Stimulated activated CD8-positive, alpha-beta memory T cell treated with anti-CD3 and anti-CD28 coated beads, Interleukin-7, amount 100 ng/mL, for 48 hours (primary cell): ENCODE measurements at places on chromosomes 2 and 18.

GRCh38 chr18:36706134-36706881 is 122.5 kb downstream of the TPGS2 start:
- DNase-seq = no peak

- no peak for DNase-seq
Observed at GRCh38 chr2:160512491-160512890, 18.9 kb upstream of the RBMS1 start.

- no peak for DNase-seq
Observed at GRCh38 chr2:176482107-176482506, 212.9 kb downstream of the MTX2 start.

DNA sequence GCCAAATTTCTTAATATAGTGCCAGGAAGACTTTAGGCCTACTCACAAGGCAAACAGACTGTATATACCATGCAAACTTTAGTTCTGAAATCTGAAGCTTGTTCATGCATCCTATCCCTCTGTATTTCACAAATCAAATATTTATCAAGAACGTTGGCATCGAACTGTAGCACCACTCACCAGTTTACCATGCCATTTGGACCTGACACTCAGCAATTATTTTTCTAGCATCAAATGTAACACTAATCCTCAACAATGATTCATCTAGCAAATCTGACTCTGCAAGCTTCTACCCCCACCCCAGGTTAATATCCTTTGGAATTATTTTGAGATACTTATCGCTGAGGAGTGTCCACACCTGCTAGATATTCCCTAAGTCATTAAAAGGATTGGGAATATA is 1506.6 kb downstream of the LRP1B start:
- no peak for DNase-seq

DNA sequence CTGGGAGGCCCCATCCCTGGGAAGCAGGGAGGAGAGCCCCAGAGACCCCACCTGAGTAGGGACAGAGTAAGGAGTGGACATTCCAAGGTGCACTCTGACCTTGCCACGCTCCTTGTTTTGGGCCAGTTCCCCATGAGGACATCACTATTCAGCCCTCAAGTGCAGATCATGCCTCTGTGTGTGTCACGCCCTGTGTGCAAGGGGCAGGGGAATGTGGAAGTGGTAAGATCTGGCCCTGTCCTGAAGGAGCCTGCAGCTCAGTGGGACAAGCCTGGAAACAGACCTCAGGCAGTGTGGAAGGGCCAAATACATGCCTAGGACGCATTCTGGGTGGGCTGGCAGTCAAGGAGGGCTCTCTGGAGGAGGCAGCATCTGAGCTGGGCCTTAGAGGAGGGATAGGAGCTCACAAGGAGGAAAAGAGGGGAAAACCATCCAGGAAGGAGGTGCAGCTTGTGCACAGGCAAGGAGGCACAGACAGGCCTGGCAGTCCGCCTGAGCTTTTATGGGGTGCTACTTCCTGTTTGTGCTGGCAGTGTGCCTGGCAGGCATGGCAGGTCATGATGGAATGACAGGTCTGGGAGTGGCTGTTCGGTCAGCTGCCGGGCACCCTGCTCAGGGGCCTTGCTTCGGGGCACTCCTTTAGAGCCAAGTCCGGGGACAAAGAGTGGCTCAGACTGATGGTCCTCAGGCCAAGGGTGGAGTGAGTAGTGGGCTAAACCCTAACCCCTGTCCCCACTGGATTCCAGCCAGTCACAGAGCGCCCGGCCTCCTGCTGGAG is 3.3 kb downstream of the KLHL30 start:
- no peak for DNase-seq

- no peak for DNase-seq
Observed at GRCh38 chr2:72630767-72631166, 195.1 kb downstream of the EXOC6B start.

DNA sequence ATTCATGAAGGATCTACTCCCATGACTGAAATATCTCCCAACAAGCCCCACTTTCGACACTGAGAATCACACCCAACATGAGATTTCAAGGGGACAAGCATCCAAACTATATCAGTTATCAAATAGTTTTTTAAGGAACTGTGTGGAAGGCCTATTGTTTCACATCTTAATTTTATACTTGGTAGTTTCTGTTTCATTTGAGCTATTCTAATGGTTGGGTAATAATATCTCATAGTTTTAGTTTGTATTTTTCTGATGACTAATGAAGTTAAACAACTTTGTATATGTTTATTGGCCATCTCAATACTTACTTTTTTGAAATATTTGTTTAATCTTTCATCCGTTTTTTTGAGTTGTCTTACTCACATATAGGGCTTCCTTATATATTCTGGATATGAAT is 135.0 kb downstream of the SCG2 start:
- no peak for DNase-seq

DNA sequence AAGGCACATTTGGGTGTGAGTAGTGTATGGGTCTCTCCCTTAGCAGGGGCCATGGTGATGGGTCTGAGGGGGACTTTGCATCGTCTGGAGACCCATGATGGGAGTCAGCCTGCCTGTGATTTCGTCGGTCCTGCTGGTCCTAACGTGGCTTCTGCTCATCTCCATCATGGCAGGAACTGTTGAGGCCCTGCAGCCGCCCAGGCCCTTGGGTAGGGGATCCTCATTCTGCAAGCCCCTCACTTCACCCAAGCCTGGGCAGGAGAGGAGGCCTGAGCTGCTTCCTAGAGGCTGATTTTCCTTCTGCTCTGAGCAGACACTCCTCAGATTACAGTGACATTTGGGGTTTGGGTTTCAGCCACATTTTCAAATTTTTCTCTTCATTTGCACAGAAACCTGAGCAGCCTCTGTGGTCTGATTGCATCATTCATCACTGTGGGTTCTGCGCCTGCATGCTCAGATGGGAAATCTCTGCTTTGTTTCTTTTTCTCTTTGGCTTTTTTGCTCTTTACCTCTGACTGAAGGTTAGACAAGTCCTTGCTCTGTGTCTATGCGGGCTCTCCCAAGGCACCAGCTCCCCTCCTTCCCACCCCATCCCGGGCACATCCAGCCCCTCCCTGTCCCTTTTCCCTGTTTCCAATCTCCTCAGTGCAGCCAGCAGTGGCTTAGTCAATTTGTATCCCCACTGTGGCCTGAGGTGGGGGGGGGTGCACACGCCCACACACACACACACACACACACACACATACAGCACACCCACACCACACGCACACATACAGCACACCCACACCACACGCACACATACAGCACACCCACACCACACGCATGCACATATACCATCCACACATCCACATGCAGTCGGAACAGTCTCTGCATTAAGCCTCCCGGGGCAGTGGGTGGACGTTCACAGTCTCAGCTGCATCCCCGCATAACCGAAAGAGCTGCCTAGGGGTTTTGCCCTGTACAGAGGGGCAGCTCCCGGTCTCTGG is 305.4 kb upstream of the HS6ST1 start:
- DNase-seq = no peak

GRCh38 chr2:231047923-231048915 is 8.4 kb upstream of the PSMD1 start:
- no peak for DNase-seq

GRCh38 chr2:37109523-37109922 is 25.2 kb downstream of the GPATCH11 start:
- DNase-seq = no peak

- DNase-seq = no peak
Observed at GRCh38 chr2:219968685-219969345, 341.4 kb downstream of the SLC4A3 start.

GRCh38 chr18:66510357-66511045 is 93.4 kb downstream of the CDH19 start:
- no peak for DNase-seq

- no peak for DNase-seq
Observed at GRCh38 chr2:120829633-120830025, 94.0 kb downstream of the GLI2 start.

DNA sequence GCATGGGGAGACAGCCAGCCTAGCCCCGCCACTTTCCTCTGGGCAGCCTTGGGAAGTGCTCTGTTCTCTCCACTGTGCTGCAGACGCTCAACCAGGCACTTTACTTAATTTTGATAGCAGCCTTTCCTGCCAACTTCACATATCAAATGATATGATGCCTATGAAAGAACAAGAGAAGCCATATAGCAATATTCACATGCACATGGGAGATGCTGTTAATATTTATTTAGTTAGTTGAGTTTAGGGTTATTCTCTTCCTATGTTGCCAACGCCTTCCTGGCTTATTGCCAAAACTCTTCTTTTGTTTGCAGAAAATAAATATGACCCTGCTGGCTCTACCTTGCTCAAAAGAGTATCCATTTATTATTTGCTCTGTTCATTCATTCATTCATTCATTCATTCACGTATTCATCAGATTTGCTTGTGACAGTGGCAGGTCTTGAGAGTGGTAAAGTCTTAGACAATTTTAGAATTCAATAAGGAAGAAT is 99.3 kb downstream of the GATA6 start:
- no peak for DNase-seq

DNA sequence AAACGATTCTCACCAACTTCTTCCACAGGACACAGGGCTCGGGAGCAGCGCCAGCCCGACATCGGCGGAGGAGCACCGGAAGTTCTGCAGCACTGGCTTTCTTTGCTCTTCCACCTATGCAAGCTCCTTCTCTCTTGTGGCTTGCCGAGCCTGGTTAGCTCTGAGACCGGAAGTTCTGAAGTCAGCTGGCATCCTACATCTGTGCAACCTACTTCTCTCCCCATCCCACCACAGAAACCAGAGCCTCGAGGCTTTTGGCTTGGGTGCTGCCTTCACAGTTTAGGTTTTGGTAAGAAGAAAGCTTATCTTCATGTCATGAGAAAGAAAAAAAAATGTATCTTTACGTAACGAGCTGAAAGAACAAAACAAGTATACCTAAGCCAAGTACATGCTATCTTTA is 111.7 kb downstream of the ANKRD44 start:
- DNase-seq = peak; percentile 70

DNA sequence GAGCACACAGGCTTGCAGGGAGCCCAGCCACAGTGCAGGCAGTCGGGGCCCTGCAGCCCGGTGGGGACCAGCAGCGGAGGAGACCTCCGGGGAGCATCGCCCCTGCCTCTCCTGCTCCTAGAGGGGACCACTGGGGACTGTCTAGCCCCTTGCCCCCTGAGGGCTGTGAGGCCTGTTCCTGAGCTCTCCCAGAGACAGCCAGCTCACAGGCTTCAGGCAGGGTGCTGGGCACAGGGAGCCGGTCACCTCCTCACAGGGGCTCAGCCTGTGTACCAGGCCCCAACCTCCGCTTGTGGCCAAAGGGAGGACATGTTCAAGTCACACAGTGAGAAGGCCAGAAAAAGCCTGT is 3.5 kb upstream of the NMUR1 start:
- DNase-seq = no peak

GRCh38 chr18:43276491-43276890 is 799 bp downstream of the SYT4 start:
- DNase-seq = no peak

DNA sequence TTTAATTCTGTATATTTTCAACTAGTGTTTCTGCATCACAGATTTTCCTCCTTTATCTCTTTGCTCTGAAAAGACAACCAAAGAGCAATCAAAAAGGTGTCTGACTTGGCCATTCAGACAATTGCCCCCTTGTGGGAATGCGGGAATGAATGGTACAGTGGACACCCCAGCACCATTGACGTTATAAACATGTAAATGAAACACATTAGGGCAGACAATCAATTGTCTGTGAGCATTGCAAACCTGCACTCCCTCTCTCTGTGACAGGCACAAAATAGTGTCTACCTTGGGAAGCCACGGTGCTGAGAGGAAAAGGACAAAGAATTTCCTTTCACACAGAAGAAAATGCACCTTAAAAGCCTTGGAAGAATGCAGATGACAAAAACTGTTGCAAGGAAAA is 8.0 kb downstream of the ZEB2 start:
- DNase-seq = no peak

DNA sequence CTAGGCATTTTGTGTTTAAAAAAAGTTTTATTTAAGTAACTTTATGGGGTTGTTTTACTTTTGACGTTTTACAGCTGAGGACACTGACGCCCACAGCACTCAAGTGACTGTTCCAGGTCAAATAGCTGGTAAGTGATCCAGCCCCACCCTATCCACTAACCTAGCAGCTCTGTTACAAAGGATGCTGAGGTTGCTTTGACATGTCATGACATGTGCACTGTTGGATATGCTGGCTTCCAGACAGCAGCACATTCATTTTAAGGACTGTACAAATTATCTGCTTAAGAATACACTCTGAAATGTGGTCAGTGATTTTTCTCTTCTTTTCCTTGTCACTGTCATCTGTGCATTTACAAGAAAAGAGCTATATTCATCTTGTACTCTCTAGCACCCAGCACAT is 417.5 kb downstream of the ZEB2 start:
- DNase-seq = no peak

- DNase-seq = no peak
Observed at GRCh38 chr2:118766871-118767270, 80.6 kb downstream of the EN1 start.

DNA sequence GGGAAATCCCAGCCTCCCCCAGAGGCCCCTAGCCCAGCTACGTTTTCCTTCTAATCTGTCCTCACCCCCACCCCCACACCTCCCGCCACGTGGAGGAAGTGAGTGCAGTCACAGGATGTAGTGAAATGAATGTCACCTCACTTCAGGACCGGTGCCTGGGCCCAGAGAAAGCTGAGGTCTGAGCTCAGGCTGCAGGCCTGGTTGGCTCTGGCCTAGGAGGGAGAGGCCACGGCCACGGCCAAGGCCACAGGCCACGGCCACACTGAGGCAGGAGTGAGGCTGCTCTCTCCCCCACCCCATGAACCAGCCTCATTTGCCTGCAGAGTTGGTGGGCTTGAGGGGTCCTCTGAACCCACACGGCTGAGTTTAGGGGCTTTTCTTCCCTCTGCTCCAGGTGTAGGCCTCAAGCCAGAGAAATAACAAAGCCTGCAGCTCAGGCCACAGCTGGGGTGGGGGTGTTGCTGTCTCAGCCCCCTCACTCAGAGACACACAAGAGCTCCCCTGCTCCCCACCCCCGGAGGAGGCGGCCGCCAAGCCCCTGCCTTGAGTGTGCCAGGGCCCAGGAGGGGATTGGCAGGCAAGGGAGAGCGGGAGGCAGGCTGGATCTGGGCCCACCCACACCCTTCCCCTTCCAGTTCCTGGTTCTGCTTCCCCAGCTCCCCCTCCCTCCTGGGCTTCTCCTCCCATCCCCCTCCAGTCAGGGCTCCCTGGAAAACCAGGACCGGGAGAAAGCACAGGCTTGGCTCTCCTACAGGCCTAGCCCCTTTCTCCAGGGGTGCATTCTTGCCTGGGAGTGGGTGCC is 27.0 kb downstream of the DNMT3A start:
- peak; percentile 98 for DNase-seq

DNA sequence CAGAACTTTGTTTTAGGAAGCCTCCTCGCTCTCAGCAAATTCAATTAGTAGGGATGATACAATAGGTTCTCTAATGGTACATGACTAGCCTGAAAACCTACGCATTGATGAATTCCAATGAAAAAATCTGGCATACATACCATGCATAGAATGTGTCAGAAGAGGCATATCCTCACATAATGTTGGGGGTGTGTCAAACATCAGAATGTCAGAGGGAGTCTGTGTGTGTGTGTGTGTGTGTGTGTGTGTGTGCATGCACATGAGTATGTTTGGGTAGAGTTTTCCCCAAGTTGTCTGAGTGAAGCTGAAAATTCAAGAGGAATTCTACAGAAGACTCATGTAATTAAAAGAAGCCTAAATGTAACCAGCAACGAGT is 78.5 kb downstream of the FIGN start:
- no peak for DNase-seq

- no peak for DNase-seq
Observed at GRCh38 chr2:182266909-182267308, 159.9 kb downstream of the PDE1A start.

- no peak for DNase-seq
Observed at GRCh38 chr2:168708080-168708479, 94.4 kb upstream of the NOSTRIN start.
